ENCODE measurements at places on chromosomes 3 and 15.
A peak's percentile ranks its signal among the peaks of the same experiment; 100 is the strongest.

- DNase-seq: no peak
These were observed 91.8 kb downstream of the ATP10A start for GRCh38 chr15:25771338-25771706.

GRCh38 chr3:135806317-135806716, 159.2 kb upstream of the PPP2R3A start:
- DNase-seq: no peak

- no peak for DNase-seq
These were observed 66.6 kb upstream of the TAMM41 start for GRCh38 chr3:11913316-11913715.

DNA sequence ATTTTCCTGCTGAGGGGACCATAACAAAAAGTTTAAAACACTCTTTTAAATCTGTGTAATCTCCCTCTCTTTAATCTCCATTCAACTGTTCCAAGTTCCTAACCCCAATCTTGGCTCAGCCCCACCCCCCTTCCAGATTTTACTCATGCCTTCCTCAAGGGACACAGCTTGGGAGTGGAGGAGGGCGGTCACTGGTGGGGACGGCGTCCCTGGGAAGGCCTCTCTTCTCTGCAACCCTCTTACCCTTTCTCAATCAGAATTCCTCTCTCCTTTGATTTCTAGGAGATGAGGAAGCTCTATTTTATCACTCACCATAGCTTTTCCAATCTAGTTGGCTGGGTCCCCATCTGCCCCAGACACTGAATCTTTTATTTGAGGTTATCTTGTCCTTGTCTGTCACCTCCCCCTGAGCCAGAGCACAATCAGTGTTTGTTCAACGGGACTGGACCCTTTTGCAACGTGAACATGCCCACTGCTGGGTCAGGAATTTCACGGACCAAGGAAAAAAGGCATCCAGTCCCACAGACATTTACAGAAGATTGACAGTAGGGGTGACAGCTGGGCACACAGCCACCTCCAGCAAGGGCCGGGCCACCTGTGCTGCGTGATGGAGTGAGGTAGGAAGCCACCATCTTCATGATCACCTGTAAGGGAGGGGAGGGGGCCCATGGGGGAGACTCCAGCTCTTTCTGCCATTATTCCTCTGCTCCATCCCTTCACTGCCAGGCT, 84.0 kb upstream of the HERC1 start:
- no peak for DNase-seq

DNA sequence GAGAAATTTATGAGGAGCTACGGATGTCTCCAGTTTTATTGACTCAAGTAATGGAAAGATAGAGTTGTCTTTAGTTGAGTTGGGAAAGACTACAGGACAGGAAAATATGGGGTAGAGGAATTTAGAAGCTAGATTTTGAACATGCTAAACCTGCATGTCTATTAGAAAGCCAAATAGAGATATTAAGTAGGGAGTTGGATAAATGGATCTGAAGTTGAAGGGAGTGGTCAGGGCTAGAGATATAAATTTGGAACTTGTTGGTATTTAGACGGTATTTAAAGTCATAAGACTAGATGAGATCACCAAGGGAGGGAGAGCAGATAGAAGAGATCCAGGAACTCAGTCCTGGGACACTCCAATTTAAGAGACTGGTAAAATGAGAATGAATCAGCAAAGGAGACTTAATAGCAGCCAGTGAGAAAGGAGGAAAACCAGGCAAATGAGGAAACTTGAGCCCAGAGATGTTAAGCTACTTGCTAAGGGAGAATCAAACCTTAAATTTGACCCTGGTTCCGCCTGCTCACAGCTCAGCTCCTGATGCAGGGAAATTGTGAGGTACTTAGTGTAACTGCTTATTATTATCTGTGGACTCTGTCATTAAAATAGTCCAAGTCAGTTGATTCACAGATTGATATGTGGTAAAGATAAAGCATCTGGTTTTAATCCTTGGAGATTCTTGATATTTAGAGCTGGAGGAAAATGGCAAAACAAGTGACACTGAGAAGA, 35.8 kb downstream of the ABI3BP start:
- DNase-seq: no peak

DNA sequence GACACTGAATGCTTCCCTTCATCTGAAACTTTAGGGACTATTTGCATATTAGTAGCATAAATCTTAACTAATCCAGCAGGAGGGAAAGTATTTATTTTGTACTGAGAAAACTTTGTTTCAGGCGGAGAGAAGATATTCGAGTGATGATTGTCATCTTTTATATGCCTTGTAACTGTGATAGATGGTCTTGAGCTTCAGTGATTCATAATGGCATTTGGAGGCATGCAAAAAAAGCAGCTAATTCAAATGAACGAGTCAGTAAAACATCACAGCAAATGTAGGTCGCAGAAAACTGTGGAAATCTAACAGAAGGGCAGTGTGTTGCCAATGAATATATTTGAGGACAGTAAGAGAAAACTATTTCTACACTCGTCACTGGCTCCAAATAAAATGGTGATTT, 643.7 kb upstream of the NAALADL2 start:
- DNase-seq: no peak

- no peak for DNase-seq
These were observed 796.4 kb upstream of the ARPP21 start for GRCh38 chr3:34842706-34843480.

GRCh38 chr3:31534065-31534425, 1.3 kb downstream of the STT3B start:
- DNase-seq: no peak

GRCh38 chr3:35383719-35384555, 255.4 kb upstream of the ARPP21 start:
- no peak for DNase-seq

- no peak for DNase-seq
These were observed 11.7 kb downstream of the SH2D7 start for GRCh38 chr15:78104119-78104479.

GRCh38 chr15:79595995-79596622, 164.0 kb downstream of the MINAR1 start:
- peak; percentile 37 for DNase-seq

DNA sequence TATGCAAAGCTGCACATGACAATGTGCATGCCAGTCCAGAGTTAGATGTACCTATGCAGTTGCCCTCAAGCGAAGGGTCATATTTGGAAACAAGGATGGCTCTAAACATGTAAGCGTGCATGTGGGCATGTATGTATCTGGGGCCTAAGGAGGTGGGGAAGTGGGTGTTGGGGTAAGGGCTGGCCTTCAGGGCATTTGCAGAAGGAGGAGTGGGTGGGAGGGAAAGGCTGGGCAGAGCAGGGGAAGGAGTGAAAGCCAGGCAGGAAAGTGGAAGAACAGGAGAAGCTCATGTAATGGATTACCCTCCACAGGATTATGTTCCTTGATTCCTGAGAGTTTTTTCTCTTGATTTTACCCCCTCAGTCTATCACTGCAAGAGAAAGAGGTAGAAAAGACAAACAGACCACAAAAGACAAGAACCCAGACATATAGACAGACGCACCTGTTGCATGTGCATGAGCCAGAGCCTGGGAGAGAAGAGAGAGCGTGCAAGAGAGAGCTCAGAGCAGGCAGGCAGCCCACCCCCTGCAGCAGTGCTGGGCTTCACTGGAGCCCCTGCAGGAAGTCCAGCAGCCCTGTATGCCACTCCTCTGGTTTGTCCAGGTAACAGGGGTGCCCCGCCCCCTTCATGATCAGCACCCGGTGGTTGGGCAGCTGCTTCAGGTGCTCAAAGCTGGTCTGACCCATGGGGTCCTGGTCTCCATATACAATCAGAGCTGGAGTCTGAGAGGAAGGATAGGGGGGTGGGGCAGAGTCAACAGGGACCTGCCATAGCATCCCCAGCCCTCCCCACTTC, 1.8 kb upstream of the PCBP4 start:
- no peak for DNase-seq

- DNase-seq: no peak
These were observed 7.3 kb downstream of the PRR23E start for GRCh38 chr3:127200086-127200691.

- DNase-seq: no peak
These were observed 519.7 kb downstream of the FOXP1 start for GRCh38 chr3:71063773-71064290.

DNA sequence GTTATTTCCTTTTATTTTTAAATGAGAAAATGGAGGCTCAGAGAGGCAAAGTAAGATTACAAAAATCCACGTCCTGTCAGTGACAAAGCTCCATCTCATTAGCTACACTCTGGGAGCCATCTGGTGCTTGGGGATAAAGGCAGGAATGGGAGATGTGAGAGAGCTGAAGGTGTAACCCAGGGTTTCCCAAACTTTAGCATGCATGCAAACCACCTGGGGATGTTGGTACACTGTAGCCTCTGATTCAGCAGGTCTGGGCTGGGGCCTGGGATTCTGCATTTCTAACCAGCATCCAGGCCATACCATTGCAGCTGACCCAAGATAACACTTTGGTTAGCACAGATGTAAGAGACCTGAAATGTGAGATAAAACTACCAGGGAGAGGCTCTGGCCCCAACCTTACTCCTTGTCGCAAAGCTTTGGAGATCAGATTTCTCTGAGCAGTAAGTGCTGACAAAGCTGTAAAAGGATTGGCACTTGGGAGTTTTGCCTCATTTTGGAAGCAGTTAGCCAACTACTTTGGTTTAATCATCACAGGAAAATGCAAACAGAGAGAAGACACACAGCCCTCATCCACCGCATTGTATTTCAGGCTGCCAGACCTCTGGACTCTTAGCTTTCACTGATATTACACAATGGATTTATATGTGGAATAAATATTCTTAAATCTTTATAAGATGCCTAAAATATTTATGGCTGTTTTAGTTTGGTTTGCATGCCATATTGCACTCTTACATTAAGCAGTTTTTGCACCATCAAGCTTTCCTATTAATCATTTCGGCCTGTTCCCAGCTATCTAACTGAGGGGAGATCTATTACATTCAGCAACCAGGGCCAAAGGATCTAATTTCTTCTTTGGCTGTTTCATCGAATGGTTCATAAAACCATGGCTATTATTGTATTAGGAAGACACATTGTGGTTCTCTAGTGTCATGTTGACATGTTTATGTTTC, 263.0 kb downstream of the EBLN2 start:
- DNase-seq: no peak

DNA sequence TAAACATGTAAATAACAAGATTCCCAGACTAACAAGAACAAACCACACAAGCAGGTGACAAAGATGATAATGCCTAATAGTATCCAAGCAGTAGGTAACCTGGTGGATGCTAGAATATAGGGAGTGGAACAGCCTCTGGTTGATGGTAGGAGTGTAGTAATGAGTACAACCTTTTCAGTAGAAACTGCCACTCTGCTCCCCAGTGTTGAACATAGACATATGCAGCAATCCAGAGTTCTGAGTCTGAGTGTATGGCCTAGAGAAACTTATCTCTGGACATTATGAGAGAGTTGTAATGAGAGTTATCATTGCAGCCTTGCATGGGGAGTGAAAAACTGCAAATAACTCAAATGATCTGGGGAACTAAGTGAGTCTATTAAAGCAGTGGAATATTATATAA, 76.1 kb upstream of the ACAD9 start:
- no peak for DNase-seq

- no peak for DNase-seq
These were observed 72.0 kb downstream of the MYO1E start for GRCh38 chr15:59300618-59301139.

- DNase-seq: no peak
These were observed 2.7 kb downstream of the LCTL start for GRCh38 chr15:66563126-66563525.

All from progenitor cell of endocrine pancreas (in vitro differentiated cells).